ENCODE measurements at places on chromosomes 2 and 18.

GRCh38 chr2:64716569-64716968 lies 62.9 kb upstream of the SERTAD2 start:
- DNase-seq = no peak

DNA sequence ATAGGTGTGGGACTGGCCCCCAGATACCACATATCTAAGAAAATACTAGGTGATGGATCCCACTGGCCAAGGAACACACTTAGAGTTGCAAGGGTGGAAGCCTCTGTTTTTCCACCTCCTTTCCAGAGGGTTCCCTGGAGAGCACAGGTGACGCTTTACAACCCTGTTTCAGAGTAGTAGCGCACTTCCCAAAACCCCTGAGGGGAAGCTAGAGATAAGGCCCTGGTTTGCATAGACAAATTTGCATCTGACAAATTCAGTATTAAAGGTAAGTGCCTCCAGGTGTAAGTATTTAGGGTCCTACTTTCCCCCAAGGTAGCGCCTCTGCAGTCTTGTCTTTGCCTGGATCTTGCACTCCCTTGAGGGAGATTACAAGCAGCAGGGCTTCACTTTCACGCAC lies 474 bp upstream of the CERKL start:
- DNase-seq = no peak

GRCh38 chr2:11102956-11103860 lies 52.1 kb upstream of the SLC66A3 start:
- DNase-seq = no peak

DNA sequence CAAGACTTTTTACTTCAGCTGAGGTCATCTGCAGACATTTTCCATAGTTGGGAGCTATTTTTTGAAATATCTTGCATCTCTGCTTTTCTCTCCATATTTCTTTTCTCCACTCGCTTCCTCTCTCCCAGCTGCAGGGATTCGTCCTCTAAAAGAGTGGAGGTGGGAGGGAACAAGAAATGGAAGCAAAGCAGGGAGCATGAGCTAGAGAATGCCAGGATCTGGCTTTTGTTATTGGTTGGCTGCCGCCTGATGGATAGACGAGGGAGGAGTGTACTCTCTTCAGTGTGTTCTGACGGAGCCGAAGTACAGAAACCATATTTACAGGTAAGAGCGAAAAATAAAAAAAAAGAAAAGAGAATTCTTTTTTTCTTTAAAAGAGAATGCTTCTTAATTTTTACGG lies at the start of gene CSRNP3:
TSS of gene CSRNP3 (plus strand) at position 282 of the 400 bp plus-strand sequence. CDS start 125,368 bp downstream, outside the sequence.
- DNase-seq = peak; percentile 29

- no peak for DNase-seq
Measured at GRCh38 chr2:238224356-238225035, 15.3 kb downstream of the HES6 start.

GRCh38 chr2:171600126-171600525 lies 77.9 kb downstream of the CYBRD1 start:
- DNase-seq = no peak

GRCh38 chr2:240947176-240947575 lies 41.0 kb downstream of the CROCC2 start:
- no peak for DNase-seq

DNA sequence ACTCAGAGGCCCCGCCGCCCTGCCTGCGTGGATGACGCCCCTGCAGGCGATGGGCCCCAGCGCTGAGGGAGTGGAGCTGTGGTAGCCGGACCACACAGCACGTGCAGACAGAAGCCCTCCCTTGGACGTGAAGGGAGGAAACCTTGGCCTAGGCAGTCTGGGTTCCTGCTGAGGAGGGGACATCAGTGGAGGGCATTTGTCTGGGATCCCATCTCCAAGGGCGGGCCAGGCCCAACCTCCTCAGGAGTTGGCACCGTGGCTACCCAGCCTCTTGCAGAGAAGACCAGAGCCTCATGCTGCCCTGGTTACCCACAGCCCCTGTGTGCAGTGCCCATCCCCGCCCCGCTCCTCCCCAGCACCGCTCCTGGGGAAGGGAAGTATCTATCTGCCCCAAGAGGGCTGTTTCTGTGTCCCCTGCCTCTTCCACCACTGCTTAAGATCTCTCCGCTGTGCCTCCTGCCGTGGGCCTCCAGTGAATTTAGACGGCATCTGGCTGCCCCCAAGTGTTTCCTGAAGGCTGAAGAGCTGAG lies 241.8 kb downstream of the KLHL29 start:
- DNase-seq = no peak

DNA sequence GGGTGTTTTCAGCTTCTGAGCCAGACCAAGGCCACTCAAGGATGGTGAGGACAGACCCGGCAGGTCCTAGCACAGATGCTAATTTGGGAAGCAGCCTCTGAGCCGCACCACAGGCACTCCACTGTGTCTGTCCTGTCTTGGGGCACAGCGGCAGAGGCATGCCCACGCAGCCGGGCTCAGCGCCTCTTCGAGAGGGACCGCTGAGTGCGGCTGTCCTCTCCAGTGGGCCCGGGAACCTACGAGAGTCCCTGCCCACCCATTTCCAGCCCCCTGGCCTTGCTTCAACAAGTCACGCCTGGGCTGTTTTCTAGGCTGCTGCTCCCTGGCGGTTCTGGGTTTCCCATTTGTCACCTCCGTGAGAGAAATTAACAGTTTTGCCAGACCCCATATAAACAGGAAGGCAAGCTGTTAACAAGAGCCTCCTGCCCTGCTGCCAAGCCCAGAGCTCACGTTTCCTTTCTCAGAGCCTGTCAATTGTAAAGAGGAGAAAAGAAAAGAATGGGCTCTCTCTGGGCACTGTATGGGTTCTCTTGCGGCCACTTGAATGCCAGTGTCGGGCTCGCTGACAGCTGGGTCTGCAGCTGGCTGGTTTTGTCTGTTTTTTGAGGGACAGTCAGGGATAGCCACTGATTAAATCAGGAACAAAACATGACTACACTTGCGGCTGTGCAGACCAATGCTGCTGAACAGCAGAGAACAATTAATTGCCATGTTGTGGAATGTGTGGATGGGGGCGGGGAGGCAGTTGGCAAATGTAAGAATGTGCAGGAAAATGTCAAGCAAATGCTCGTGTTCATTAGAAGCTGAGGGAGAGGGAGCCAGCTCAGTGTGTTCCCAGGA lies 30.6 kb downstream of the TMEM17 start:
- no peak for DNase-seq

GRCh38 chr18:72700961-72701710 lies 157.0 kb upstream of the CBLN2 start:
- no peak for DNase-seq

- no peak for DNase-seq
Measured at GRCh38 chr2:119647440-119648169, 31.4 kb upstream of the TMEM177 start.

- no peak for DNase-seq
Measured at GRCh38 chr2:218255446-218255845, 5.4 kb upstream of the GPBAR1 start.

GRCh38 chr2:181656450-181657291 lies at the start of gene CERKL:
Gene CERKL (minus strand): TSS chr2:181657105. CDS start chr2:181657006, 99 bp downstream.
- DNase-seq = peak; percentile 33

GRCh38 chr2:200800458-200800857 lies 11.3 kb upstream of the BZW1 start:
- DNase-seq = no peak

DNA sequence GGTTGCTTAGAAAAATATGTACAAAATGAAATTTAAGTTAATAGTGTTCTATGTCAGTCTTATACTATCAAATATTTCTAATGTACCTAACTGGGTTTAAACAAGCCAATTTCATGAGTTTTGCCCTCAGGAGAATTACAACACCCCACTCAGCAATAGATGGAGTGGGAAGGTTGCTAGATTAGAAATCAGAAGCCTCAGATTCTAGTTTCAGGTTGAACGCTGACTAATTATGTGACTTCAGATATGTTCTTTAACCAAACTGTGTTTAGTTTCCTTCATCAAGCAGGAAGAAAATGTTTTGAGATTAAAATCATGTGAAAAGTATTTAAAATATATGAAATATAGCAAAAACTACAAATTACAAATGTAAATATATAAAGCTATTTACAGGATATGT lies 133.8 kb upstream of the KCNH7 start:
- DNase-seq = no peak

- no peak for DNase-seq
Measured at GRCh38 chr2:7027411-7027810, 110.2 kb downstream of the RNF144A start.
